ENCODE measurements at places on chromosomes 12 and 14. TPM values are rescaled to one million over a fixed set of nuclear protein-coding genes. Genes with fewer than 3 reads are reported as not detected.
A peak's percentile ranks its signal among the peaks of the same experiment; 100 is the strongest.

GRCh38 chr14:104555430-104556255 is 23.9 kb upstream of the C14orf180 start:
- no peak for DNase-seq

GRCh38 chr12:29738365-29738764 is 45.4 kb downstream of the TMTC1 start:
- peak; percentile 38 for DNase-seq

GPR132 gene
- polyA plus RNA-seq: 1.9 TPM

EIF2B2 gene
- 50.2 TPM for polyA plus RNA-seq

RAB15 gene
- polyA plus RNA-seq: 31.8 TPM

- no peak for DNase-seq
These were observed 42.7 kb downstream of the CDC42BPB start for GRCh38 chr14:103014466-103015228.

GRCh38 chr14:40841886-40842285 is 764.8 kb upstream of the LRFN5 start:
- DNase-seq: no peak

DNA sequence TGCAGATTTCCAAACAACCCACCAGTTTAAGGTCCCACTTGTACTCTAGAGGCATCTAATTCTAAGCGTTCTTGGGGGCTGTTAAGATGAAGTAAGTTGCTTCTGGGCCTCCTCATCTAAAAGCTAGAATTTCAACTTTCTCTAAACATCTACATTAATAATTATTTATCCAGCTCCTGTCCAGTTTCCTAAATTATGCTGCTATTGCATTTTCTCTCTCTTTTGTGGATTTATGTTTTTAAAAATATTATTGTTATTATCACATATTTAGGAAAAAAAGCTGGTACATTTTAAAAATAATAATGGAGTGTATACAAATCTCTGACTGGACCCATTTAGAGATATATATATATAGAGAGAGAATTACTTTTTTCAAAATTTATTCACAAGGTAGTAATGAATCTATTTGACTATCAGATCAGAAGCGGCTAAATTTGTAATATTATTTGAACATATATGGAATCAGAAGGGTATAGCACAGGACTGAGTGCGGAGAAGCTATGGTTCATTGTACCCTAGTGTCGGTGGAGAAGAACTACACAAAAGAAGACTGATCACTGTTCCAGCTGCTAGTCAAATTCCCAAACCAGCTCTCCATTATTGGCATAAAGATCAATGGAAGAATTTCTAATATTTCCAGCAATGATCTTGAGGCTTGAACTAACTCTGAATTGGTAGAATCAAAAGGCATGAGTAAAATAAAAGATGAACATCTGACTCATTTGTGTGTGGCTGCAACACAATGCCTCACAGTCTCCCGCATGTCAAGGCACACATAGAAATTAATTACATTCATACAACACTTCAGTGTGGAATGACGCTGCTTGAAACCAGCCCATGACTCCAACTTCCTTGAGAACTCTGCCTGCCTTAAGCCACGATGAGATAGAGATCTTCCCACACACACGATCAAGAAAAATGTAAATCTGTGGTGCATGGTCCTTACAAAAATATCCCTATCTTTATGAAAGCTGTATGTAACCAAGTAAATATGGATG is 433.4 kb upstream of the OR4E1 start:
- DNase-seq: no peak

DNA sequence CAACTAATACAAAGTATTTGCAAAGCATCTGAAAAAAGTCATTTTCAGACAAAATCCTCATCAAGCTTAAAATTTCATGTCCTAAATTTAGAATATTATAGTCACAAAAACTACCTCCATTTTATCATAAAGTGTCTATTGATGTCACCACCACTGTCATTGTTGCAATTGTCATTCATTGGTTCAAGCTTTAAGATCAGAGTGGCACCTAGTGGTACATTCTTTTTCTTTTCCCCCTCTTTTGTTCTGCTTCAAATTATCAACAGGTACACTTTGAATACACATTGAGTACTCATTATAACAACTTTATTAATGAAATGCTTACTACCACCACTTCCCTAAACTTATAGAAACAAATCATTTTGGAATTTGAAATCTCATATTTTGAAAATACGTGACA is 379.8 kb downstream of the SEC23A start:
- DNase-seq: no peak

All from right lung (tissue), 10 donors.